ENCODE measurements at places on chromosomes 11 and 22. TPM values are rescaled to one million over a fixed set of nuclear protein-coding genes. Genes with fewer than 3 reads are reported as not detected.
A peak's percentile ranks its signal among the peaks of the same experiment; 100 is the strongest.

- DNase-seq = no peak
Observed at GRCh38 chr11:124674168-124674517, 439 bp downstream of the SPA17 start.

DNA sequence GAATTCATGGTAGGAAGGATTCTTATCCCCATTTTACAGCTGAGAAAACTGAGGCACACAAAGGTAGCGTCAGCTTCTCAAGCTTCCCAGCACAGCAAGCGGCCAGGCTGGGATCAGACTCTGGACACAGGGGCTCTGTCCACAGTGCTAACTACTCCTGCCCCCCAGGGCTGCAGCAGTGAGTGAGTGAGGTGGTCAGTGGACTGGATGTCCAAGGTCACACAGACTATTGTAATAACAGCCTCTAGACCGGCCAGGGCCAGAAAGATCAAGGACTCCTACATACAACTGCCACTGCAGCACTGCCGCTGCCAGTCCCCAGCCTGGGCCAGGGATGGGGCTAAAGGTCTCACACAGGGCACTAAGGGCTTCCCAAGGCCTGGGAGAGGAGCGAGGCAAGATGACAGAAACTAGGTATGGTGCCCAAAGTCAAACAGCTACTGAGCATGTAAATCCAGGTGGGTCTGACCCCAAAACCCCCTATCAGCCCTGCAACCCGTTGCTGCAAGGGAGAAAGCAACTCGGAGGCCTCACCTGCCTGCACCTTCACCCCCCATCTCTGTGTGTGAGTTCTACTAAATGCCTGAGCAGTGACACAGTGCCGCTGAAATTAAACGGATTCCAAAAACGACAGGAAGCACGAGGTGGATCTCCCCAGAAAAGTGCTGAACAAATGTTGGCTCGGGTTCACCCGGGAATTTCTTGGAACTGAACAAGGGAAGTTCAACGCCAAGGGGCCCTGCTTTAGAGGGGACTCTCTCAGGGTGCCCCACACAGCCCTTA, 161.8 kb upstream of the GRK3 start:
- peak; percentile 22 for DNase-seq

GRCh38 chr11:59944720-59945119, 6.5 kb downstream of the OOSP1 start:
- no peak for DNase-seq

DNA sequence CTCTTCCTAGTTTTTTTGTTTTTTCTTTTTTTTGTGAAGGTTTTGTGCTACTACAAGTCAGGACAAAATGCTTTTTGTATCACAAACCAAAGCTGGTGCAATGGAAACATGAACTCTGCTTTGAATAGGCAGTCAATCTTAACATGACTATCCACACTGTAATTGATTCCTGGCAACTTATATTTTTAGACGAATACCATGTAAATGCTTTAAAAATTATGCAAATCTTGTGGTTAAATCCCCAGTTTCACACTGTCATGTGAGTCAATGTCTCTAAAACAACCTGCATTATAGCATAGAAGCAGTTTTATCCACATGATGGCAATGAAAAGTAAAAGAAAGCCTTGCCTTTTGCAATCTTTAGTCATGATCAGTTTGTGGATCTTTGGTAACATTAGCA, 8.9 kb downstream of the TRPC6 start:
- no peak for DNase-seq

GRCh38 chr22:43036282-43036829, 21.4 kb upstream of the PACSIN2 start:
- DNase-seq = no peak

GRCh38 chr11:65491163-65491465, 7.7 kb upstream of the MALAT1 start:
- no peak for DNase-seq

DNA sequence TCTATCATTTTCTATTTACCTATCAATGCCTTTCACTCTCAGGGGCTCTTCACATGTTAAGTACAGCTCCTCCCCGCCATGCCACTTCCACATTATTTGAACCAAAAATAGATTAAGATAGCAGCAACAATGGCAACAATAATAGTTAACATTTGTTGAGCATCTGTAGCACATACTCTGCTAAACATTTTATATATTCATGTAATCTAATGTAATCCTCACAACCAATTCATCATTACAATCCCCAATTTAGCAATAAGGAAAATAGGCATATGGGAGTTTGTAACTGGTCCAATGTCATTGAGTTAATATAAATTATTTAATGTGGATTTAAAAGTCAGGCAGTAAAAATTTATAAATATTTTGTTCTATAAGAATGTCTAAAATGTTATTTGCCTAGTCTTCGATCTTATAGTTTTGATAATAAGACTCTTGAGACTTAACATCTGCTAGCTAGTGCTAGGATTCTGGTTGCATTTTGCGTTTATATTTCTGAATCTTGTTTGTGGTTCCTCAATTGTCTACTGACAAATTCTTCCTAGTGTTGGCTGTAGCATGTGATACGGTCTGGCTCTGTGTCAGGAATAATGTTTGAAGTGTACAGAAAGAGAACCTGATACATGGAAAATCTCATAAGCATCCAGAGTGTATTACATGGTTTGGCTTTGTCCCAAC, 621.5 kb upstream of the LUZP2 start:
- DNase-seq = no peak

DNA sequence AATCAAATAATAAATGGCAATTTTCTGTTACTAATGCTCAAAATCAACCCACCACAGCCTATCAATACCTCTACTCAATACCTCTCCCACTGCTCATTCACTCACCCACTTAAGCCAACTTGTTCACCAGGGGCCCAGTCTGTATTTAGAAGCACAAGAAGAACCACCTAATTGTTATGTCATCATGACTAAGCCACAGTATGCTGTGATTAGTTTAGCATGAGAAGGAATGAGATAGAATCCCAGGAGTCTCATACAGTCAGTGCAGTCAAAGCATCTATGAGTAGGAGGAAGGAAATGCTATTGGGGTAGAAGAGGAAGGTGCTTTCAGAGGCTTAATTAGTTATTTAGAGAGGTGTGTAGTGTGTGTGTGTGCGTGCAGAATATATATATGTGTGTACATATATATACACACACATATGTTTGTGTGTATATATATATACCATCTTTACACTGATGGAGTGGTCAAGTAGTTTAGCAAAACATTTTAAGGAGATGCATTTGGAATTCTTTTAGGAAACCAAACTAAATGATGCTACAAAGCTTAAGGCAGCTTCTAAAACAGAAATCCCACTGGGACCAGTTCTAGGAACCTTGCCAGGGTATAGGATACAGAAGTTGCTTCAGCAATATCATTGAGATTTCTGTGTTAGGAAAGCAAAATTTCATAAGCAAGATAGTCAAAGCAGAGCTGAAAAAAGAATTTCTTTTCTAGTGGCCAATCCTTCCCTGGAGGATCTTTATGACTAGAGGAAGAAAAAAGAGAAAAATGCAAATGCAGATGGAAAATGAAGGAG, 27.5 kb downstream of the KCNA4 start:
- DNase-seq = no peak

DNA sequence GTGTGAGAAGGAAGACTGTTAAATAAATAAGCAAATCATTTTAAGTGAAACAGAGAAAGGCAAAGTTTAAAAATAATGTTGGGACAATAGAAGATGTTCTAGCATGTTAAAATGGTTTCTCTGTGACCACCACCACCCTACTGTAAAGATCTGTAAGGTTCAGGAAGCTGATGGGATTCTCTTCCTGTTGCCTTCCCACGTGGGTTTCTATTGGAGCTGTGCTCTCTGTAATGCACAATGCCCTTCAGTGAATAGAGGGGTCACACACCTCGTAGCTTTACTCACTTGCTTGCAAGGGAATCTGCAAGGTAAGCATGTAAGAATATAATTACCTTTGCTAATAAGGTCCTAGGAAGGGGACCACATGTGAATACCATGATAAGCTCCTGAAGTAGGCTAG, 170.5 kb downstream of the CASP12 start:
- DNase-seq = no peak

DNA sequence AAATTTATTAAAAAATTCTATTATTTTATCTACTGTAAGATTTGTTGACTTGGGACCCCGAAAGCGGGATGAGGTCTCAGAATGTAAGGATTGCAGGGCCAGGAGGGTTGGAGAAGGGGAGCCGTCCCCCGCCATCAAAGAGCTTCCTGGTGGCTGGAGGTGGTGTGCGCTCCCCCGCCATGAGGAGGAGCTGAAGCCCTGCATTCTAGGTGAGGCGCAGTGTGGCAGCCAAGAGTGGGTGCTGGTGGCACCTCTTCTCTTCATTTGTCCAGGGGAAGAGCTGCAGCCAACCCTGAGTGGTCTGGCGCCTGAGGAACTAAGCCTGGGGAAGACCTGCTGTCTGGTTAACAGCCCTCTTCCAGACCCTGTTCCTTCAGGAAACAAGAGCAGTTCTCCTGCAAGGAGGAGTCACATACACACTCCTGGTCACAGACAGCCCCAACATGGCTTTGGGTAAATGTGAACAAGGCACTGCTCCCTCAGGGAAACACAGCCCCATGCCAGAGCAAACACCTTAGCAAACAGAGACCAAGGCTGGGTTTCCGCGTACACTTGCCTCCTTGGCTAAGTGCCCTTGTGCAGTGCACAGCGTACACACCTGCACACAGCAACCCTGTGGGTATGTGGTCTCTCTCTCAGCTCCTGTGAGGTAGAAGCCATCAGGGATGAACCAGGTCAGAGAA, 17.3 kb downstream of the RTN4RL2 start:
- DNase-seq = no peak

DNA sequence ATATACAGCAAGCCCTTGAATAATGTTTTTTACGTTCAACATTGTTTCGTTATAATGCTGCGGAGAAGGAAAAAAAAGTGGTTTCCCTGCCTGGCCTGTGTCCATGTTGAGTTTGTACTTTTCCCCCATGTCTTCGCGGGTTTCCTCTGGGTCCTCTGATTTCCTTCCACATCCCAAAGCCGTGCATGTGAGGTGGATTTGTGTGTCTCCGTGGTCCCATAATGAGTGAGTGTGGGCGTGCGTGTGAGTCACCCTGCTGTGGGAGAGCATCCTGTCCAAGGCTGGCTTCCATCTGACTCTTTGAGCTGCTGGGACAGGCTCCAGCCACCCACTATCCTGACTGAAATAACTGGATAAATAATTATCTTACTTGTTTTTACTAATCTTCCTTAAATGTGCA, 29.6 kb upstream of the SNX19 start:
- no peak for DNase-seq

DNA sequence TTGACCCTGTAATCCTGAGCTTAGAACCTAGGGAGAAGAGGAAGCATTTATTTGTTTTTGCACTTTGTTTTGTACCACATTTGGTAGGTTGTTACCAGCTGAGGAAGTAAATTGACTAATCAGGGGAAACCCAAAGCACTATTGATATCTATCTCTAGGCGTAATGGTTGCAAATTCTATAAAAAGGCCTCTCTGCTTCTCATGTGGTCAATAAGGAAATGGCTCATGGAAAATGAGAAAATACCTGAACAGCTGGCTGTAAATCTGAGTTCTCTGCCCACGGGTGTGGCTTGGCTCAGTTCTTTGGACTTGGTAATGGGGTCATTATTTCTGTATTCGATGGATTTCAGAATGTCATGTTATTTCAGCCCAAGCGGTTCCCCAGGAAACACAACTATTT, 42.4 kb downstream of the BARX2 start:
- DNase-seq = no peak

- DNase-seq = no peak
Observed at GRCh38 chr11:78039391-78039918, 16.4 kb upstream of the KCTD14 start.

DNA sequence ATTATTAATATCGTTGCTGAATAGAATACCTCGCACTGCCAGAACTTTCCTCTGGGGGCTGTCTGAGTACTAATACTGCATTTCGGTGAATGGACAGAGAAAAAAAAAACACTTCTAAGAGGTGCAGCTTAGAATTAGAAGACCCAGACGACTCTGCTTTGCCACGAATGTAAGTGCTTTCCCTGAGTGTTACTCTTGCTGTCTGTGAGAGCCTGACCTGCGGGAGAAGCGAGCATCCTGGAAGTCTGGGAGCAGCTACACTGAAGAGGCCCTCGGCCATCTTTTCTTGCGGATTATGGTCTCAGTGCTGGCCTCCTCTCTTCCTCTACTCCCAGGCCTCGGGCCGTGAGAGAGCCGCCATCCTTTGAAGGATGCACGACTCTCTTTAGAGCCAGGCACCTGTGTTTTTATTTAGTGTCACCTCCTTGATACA, 94.9 kb downstream of the SCN3B start:
- no peak for DNase-seq

DNA sequence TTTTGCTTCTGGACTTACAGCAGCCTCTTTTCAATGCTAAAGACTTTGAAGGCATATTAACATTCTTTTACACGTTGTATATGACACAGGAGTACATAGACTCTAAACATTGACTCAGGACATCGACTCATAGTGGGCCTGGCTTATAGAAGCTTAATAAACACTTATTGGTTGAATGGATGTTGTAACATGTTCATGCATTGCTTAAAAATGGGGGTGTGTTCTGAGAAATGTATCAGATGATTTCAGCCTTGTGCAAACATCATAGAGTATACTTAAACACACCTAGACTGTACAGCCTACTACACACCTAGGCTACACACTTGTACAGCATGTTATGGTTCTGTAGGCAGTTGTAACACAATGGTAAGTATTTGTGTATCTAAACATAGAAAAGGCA, 17.9 kb downstream of the TTC17 start:
- DNase-seq = no peak

DNA sequence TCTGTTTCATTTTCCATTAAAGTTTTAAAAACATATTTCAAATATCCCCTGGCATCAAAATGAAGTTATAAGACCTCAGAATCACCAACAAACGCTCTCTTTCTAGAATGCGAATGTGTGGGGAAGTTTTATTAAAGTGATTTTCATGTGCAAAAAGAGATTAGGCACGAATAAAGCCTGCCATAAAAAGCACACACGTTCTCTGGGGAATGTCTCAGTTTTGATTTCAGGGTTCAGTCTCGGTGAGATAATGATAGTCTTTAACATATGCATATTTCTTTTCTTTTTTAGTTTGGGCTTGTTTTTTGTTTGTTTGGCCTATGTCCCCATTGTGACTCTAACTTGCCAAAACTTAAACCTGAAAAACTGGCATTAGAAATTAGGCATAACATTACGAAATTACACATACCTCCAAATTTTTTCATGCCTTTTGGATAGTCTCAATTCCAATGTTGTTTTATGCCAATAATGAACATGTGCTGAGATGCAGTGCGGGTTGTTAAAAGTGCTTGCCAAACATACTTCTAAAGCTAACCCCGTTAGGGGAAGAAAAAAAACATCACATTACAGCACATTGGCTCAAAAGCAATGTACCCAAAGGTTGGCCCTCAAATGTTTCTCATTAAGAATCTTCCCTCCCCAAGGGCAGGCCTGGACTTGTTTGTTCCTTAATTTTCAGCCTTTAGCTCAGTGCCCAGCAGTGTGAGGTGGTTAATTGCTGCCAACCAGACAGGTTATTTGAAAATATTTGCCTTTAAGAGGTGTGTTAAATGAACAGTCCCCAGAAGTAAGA, 33.2 kb upstream of the FBLN1 start:
- DNase-seq = no peak

Gene MFRP
- total RNA-seq = not detected

Gene PLEKHA7
- total RNA-seq = 2.0 TPM

Gene ZNF280B
- total RNA-seq = 2.4 TPM

Gene OR5B21
- 0.45 TPM for total RNA-seq

Gene MS4A6A
- 0.55 TPM for total RNA-seq

Gene MMP13
- not detected for total RNA-seq

Gene TESMIN
- 10.5 TPM for total RNA-seq

Gene TSSK2
- total RNA-seq = not detected

Gene FLRT1
- not detected for total RNA-seq

Gene GLYAT
- not detected for total RNA-seq

Gene FAM180B
- total RNA-seq = not detected

Gene RAG1
- total RNA-seq = 0.34 TPM

Gene FAM168A
- total RNA-seq = 27.3 TPM

Gene SHISAL1
- total RNA-seq = not detected
